Fibroblast of lung (primary cell): ENCODE measurements at places on chromosomes 7 and 10.

- no peak for DNase-seq
Measured at GRCh38 chr10:2037246-2037645, 299.9 kb upstream of the ADARB2 start.

DNA sequence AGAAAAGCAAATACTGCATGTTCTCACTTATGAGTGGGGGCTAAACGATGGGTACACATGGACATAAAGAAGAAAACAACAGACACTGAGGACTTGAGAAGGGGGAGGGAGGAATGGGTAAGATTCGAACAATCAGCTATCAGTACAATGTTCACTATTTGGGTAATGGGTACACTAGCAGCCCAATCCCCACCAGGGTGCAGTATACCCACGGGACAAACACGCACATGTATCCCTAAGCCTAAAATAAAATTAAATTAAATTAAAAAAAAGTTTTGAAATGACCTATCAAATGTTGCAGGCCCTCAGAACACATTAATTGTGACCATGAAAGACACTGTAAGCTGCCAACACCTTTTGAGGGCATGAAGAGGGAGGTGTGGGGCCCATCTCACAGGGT, 316.0 kb downstream of the WDR37 start:
- no peak for DNase-seq

GRCh38 chr10:79195091-79195923, 126.5 kb downstream of the ZMIZ1 start:
- peak; percentile 81 for DNase-seq

- DNase-seq, result no peak
Measured at GRCh38 chr7:151174246-151175046, 7.0 kb upstream of the GBX1 start.

DNA sequence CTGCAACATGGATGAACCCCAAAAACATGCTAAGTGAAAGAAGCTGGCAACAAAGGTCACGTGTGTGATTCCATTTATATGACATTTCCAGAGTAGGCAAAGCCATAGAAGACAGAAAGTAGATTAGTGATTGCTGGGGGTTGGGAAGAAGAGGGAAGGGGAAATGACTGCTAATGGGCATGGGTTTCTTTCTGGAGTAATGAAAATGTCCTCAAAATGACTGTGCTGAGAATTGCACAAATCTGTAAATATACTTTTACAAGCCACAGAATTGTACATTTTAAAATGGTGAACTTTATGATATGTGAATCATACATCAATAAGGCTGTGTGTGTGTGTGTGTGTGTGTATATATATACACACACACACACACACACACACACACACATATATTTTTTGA, 15.8 kb downstream of the MMS19 start:
- no peak for DNase-seq

DNA sequence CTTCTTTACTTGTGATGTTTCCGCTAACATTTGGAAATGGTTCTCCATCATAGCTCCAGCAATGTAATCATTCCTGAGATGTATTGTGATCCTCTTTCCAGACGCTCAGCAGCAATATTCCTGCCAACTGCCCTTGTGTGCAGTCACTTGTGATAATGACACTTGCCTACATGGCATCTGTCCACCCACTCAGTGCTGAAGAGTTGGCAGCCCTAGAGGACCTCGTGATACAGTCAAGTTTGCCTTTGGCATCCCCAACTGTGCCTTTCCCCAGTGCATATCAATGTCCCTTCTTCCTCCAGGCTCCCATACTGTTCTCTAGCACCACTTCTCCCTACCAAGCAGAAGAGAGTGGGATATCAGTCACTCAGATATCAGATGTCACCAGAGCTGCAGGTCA, 64.9 kb downstream of the MYOF start:
- DNase-seq, result no peak

DNA sequence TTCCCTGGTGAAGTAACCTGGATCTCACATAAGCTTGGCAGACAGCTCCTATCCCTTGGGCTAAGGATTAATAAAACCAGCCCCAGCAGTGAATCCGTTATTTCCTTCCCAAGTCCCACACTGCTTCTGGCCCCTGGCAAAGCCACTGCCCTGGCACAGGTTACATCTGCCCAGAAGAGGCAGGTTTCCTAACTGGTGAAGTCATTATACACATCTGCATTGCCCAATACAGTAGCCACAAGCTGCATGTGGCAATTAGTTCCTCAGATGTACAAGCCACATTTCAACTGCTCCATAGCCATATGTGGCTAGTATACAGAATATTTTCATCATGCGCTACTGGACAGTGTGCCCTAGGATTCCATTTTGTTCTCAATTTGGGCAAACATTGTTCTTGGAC, 273.0 kb downstream of the GRM8 start:
- DNase-seq, result no peak

DNA sequence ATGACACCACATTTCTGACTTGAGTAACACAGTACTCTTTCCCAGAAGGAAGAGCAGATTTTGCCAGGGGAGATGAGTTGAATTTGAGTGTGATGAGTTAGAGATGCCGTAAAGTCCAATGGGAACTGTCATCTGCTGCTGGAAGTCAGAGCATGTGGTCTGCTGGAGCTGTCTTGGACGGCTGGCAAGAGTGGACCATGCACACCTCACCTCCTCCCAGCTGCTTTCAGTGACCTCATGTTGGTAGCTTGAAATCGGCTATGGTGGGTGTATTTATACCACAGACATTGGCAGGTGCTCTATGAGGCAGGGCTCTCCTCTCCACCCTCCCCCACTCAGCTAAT, 82.3 kb downstream of the COL13A1 start:
- DNase-seq, result no peak

GRCh38 chr7:116231543-116231942, 21.2 kb downstream of the TES start:
- DNase-seq, result no peak

- DNase-seq, result no peak
Measured at GRCh38 chr7:24601600-24601999, 28.3 kb downstream of the PALS2 start.

GRCh38 chr7:66039094-66039670, 36.4 kb upstream of the ASL start:
- DNase-seq, result no peak

GRCh38 chr7:85275204-85275603, 88.3 kb upstream of the SEMA3D start:
- no peak for DNase-seq

GRCh38 chr7:108454674-108455550, 1.3 kb downstream of the NRCAM start:
- DNase-seq, result peak; percentile 44

DNA sequence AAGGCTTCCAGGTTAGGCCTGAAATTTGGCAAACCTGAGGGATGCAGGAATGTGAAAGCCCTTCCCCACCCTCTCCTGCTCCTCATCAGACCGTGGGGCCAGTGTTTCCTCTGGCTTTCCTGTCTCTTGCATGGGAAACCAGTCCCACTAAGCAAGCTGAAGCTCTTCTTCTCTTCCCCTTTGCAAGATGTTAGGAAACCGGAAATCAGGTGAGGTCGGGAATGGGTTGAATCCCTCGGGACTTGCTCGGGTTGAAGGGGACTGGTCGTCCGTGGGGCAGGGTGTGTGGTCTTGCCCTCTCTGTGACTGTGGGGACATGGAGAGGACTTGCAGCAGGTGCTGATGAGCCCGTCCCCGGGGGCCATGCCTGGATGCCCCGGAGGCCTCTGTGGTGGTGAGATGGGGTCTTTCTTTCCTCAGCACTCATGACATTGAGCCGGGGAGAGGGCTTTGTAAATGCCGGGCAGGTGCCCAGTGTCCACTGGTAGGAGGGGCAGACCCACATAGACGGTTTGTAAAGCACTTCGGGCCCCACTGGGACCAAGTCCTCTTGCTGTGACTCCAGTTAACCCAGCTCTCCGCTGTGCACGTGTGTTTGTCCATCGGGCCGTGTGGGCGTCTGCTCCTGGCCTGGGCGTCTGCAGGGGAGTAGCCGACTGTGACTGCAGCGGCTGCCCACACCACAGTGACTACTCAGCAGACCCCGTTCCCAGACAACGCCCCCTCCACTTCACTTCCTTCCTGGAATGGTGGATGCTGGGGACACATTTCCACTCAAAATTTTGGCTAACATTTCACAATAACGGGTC, 373.9 kb downstream of the GLRX3 start:
- DNase-seq, result no peak

DNA sequence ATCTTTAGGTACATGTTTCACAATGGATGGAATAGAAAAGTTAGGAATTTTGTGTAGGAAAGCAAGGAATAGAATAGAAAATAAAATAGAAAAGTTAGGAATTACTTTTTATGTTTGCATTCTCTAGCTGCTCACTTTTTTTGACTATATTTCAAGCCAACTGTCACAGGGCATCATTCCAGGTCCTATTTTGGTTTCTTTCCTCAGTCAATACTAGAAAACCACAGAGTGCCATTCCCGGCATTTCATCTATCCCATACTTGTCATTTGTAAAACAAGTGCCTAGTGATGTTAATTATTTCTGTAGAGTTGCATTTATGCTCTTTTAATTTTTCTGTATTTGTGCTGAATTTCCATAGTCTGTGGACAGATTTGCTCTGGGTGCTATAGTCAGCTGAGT, 66.2 kb downstream of the SDK1 start:
- DNase-seq, result peak; percentile 58

DNA sequence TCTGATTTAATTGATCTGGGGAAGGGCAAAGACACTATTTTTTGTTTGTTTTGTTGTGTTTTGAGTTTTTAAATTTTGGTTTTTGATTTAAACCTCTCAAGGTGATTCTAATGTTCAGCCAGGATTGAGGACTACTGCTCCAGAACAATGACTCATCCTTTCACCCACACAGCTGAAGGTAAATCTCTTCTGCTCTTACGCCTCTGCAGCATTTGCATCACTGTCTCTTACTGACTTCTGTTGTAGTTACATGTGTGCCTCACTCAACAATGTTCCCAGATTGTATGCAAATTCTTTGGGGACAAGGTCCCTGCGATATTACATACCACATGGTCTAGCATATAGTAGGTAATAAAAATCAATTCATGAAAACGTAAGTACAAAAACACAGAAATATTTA, 467.5 kb upstream of the LRRN3 start:
- no peak for DNase-seq

DNA sequence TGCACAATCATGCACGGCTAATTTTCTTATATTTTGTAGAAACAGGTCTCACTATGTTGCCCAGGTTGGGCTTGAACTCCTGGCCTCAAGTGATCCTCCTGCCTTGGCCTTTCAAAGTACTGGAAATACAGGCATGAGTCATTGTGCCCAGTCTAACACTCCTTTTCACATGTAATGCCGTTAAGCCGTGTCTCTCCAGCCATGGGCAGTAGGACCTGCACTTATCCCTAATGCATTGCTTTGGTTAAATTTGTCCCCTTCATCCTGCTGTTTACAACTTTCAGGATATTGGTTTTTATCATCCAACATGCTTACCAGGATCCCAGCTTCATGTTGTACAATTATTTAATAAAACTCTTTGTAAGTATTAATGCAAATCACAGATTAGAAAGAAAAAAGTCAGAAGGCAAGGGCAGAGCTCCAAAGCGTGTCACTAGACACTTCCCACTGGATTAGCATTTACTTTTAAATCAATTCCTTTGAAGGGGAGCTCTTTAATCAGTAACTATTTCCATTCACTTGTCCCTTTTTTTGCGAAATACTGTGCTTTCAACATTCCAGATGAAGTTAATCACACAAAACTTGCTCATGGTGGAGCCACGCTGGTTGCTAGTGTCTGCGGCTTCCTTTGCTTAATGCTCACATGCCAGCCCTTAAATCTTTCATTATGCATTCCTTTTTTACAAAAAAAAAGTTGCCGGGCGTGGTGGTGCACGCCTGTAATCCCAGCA, 256.0 kb upstream of the AUTS2 start:
- no peak for DNase-seq
